Activated CD4-positive, alpha-beta T cell treated with anti-CD3 and anti-CD28 coated beads for 36 hours (primary cell): ENCODE measurements at places on chromosomes 13 and 19. TPM values are rescaled to one million over a fixed set of nuclear protein-coding genes. Genes with fewer than 3 reads are reported as not detected.

TLE6 gene
- 2.6 TPM for total RNA-seq

- DNase-seq, result no peak
Observed at GRCh38 chr13:29548722-29549121, 46.8 kb downstream of the SLC7A1 start.

- peak; percentile 68 for DNase-seq
Observed at GRCh38 chr13:26011996-26012821, 39.6 kb downstream of the SHISA2 start.

RASGRP4 gene
- total RNA-seq, result 5.9 TPM

IGFL2 gene
- total RNA-seq, result not detected

- no peak for DNase-seq
Observed at GRCh38 chr19:3784607-3785450, 1.4 kb downstream of the MATK start.

GRCh38 chr13:58953638-58954037 is 1210.1 kb downstream of the DIAPH3 start:
- no peak for DNase-seq

DNA sequence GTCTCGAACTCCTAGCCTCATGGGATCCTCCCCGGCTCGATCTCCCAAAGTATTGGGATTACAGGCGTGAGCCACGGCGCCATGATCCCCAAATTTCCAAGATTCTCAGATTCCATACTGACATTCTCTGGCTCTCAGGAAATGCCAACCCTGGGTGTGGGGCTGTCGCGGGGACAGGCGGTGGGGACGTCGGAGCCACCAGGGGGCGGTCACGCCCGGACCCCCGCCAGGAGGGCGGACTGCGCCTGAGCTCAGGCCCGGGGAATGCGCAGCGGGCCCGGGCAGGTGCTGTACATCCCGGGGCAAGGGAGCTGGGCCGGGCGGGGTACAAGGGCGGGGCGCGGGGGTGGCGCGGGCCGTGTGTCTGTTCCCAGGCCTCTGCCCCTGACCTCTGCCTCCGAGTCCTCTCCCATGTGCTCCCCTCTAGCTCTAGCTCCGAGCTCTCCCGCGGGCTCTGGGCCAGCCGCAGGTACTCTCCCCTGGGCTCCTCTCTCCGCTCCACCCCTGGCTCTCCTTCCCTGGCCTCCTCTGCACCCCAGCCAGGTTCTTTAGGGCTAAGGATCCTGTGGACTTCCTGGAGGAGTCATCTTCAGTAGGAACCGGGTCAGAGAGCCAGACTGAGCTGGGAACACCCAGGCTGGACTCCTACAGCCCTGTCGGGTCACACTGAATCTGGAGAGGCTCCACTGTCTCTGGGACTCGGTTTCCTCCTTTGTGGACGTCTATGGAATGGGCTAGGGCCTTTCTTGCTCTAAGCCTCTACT is 2.4 kb downstream of the PPP1R13L start:
- DNase-seq, result peak; percentile 55

- DNase-seq, result no peak
Observed at GRCh38 chr13:113855012-113855921, 8.6 kb downstream of the GAS6 start.

DNA sequence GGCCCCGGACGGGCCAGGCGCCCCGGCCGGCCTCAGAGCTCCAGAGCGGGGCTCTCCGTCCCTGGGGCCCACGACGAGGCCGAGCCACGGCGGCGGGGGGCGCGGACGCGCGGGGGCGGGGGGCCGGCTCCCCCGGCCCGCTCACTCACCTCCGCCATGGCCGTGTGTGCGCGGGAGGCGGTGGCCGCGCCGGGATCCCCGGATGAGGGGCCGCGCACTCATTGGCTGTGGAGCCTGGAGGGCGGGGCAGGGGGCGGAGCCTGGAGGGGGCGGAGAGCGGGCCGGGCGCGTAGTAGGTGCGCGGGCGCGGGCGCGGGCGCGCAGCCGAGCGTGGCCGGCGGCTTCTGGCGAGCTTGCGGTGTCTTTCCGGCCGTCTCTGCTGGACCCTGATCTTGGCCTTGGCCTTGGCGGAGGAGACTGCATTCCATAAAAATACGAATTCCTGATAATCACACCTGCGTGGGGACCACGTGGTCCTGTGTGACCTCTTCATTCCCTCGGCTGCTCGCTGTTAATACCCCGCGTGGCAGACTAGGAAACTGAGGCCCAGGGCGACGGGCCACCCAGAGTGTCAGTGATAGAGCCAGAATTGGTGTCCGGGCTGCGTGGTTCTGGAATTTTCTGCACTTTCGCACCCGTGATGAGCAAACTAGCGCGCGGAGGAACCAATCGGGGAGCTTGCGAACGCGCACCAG is at the start of gene MIER2:
Gene MIER2 (minus strand): TSS at position 172 of the 695 bp plus-strand sequence. CDS start 14 bp downstream, at position 158.
- peak; percentile 94 for DNase-seq

CCDC169 gene
- 0.30 TPM for total RNA-seq

APOC1 gene
- total RNA-seq, result 2.8 TPM

GRCh38 chr13:79593121-79593520 is 112.2 kb downstream of the NDFIP2 start:
- DNase-seq, result no peak

GRCh38 chr19:30679153-30679702 is 307.0 kb downstream of the ZNF536 start:
- DNase-seq, result no peak

RBM42 gene
- 94.4 TPM for total RNA-seq

MYDGF gene
- total RNA-seq, result 53.8 TPM

PRRG2 gene
- total RNA-seq, result 0.81 TPM

DNA sequence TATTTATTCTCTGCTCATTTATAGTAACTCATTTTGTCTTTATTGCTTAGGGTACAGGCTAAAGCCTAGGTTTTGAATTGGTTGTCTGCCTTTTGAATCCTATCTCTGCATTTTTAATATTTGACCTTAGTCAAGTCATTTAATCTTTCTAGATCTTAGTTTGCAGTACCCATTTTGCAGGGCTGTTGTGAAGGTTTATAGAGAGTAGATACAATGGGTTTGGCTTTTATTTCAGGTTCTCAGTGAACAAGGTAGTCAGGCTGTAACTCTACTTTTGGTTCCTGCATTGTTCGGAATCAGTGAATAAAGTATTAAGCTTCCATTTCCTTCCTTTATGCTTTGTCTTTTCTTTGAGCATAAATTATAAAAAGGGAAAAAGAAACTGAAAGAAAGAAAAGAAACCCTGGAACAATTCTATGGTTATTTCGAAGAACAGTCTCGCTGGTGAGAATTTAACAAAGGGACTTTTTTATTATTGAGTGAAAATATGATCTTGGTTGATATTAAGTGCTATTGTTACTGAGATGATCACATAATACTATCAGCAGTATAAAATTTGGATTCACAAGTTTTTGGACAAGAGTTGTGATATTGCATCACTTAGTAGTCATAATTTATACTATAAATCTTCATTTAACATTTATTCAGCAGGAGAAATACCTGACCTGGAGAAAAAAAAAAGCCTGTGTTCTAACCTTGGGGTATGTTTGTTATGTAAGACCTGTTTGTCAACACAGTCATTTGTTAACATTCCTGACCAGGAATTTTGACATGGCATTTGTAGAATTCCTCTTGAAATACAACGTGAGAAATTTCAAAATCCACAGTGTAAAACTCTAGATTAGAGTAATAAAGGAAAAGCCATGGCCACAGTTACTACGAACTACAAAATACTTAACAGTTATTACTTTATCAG is 91.3 kb downstream of the ZMYM2 start:
- DNase-seq, result no peak

KIR2DL4 gene
- total RNA-seq, result not detected

PABPC3 gene
- total RNA-seq, result 0.74 TPM

PEAK3 gene
- total RNA-seq, result not detected

DNA sequence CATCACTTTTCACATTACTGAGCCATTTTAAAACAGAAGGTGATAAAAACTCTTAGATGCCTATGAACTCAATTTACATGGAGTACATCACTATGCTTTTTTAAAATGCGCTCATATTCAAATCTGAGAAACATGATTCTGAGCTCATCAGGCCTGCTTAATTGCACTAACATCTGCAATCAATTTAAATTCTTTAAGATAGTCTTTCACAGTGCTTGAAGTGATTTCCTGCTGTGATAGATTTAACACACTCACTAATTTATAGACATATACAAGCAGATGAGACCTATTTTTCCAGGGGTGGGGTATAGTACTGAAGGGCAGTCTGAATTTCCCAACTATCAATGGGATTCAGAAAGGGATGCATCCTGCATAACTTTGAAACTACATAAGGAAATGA is 82.9 kb downstream of the DIAPH3 start:
- no peak for DNase-seq

SULT2A1 gene
- not detected for total RNA-seq

OR7A5 gene
- not detected for total RNA-seq

GRCh38 chr19:57165846-57166245 is 1.4 kb downstream of the DUXA start:
- DNase-seq, result no peak

MAG gene
- total RNA-seq, result 0.34 TPM

MYH14 gene
- total RNA-seq, result not detected

GRCh38 chr13:106630162-106630561 is 62.2 kb upstream of the ARGLU1 start:
- DNase-seq, result no peak

CEACAM8 gene
- total RNA-seq, result not detected

GRCh38 chr13:40149611-40150274 is 494.3 kb downstream of the COG6 start:
- peak; percentile 33 for DNase-seq

GRCh38 chr19:47081095-47081494 is 32.5 kb downstream of the ZC3H4 start:
- no peak for DNase-seq

ZNF677 gene
- 6.4 TPM for total RNA-seq

DNA sequence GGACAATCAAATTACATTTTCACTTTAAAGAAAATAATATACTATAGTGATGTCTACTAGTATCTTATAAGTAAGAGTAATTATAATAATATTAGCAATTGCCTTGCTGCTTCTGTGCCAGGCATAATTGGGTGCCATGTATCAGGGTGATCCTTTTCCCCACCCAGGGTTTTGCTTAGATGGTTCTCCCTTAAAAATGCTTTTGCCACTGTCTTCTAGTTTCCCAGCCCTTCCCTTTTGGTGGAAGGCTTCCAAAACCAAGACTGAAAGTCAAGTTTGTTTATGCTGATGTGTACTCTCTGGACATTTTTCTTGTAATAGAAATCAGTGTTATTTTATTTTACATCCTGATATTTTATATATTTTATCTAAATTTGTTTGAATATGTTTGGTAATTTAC is 77.8 kb downstream of the ITGBL1 start:
- no peak for DNase-seq

RXFP2 gene
- not detected for total RNA-seq

DNA sequence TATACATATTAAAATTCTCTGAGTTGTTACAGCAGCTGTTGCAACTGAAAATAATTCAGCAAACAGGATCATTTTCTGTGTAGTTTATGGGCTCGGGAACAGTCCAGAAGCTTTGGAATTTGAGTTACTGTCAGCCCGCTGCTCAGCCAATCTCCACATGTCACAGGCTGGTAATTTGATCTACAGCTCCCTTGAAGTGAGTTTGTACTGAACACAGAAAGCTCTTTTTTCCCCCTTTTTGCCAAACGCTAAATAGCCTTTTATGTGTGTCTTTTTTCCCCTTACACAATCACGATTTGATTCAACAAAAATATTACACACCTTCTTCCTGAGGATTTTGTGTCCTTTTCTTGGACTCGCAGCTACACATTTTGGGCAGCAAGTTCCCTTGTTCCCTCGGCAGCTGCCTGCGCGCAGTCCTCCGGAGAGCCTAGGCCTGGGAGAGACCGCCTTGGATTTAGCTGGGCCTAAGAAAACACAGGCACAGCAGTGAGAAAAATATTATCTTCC is 371.4 kb downstream of the KCNRG start:
- no peak for DNase-seq

DNA sequence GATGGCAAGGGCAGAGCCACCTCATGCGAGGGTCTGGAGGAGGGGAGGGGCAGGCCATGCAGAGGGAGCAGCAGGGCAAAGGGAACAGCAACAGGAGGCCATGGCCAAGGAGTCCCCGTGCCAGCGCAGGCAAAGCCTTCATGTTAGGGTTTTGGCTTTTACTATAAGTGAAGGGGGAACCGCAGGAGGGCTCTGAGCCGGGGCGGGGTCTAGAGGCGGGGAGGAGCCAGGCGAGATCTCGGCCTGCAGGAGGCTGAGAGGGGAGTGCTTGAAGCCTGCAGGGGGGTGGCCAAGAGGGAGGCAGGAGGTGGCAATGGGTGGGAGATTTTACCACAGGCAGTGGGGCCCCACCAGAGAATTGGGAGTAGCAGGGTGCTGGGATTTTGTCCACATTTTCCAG is 6.3 kb downstream of the ARHGAP33 start:
- DNase-seq, result no peak

DNA sequence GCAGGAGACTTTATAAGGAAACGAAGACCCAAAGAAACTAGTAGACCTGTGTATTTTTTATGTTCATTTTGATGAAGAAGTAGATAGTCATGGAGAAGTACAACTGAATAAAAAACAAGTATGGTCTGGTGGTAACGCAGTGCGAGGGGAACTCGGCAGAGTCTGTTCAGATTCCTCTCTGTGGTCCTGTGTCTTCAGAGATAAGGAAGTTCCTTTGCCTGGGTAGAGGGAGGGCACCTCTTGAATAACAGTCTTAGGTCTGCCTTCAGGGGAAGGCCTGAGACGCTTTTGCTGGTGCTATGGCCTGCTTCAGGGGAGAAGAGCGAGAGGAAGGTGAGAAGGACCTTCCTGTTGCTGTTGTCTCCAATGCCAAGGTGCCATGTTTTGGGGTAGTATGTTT is 25.9 kb upstream of the SLC46A3 start:
- DNase-seq, result no peak

ADGRE2 gene
- 0.75 TPM for total RNA-seq

DNA sequence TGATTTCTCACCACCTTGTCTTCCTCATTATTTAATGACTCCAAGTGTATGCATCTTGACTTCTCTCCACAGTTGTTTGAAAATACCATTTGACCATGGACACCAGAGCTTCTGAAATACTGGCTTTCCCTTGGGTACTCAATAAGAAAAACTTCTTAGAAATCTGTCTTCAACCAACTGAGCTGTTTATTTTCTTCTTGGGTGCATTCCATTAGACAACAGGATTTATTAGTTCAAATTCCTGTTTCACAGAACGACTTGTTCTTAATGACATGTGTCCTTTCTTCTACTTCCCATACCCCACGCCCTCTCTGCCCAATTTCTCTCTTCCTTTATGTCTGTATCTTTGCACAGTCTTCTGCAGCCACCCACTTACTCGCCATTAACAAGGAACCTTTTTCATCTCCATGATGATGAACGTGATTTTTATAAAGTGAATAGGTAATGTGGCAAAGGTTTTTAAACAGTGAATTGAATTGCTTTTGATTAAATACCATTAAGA is 11.3 kb upstream of the ITM2B start:
- DNase-seq, result no peak

GARIN5A gene
- 0.48 TPM for total RNA-seq
